ENCODE measurements at places on chromosomes 16 and 17.

DNA sequence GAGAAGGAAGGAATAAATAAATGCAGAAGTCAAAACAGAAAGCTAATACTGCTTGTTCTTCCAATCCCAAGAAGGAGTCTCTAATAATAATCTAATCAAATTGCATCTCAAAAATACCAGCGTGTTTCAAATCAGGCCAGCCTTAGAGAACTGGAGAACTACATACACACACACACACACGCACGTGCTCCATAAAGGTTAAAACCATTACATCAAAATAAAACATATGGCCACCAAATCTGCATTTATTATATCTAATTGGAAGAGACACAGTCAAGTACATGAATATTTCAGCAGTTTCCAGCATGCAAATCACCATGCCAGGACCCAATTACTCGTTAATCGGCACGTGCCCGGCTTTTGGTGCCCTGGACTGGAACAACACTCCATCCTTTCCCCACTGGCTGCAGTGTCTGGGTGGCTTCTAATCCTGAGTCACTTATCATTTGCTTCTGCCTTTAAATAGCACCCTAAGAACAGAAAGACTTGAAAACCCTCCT is 20.4 kb upstream of the KDM8 start:
- DNase-seq, result no peak

- DNase-seq, result no peak
Observed at GRCh38 chr17:47711366-47712099, 17.6 kb downstream of the TBKBP1 start.

- no peak for DNase-seq
Observed at GRCh38 chr17:14311981-14312380, 11.1 kb downstream of the HS3ST3B1 start.

GRCh38 chr17:64682261-64683181 is 20.4 kb upstream of the SMURF2 start:
- DNase-seq, result no peak

DNA sequence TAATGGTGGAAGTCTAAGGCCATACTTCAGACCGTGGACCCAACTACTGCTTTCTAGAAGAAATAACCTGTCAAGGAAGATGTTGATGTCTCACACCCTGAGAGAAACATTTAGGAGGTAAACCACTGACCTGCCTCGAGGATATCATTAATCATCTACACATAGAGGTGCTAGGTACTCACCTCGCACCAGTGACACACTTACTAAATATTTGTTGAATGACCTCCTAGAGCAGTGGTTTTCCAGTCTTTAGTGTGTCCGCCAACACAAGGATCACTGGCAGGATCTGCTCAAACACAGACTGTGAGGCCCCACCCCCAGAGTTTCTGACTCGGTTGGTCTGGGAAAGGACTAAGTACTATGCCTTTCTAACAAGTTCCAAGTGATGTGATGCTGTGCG is 197.4 kb upstream of the CACNG5 start:
- no peak for DNase-seq

DNA sequence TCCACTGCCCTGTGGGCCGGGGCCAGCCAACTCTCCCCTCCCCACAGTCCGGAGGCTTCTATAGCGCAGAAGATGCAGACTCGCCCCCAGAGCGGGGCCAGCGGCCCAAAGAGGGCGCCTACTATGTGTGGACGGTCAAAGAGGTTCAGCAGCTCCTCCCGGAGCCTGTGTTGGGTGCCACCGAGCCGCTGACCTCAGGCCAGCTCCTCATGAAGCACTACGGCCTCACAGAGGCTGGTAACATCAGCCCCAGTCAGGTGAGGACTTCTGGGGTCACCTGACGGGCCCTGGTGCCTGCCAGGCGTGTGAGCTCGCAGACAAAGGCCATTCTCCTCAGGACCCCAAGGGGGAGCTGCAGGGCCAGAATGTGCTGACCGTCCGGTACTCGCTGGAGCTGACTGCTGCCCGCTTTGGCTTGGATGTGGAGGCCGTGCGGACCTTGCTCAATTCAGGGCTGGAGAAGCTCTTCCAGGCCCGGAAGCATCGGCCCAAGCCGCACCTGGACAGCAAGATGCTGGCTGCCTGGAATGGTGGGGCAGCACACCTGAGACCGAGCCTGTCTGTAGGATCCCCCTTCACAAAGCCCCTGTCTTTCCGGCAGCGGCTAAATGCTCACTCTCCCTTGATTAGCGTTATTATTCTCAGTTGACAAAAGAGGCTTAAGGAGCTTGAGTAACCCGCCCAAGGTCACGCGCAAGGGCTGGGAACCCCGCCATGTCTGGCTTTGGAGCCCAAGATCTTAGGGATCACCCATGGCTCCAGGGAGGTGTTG is 3.9 kb downstream of the SPATA20 start:
- DNase-seq, result no peak

DNA sequence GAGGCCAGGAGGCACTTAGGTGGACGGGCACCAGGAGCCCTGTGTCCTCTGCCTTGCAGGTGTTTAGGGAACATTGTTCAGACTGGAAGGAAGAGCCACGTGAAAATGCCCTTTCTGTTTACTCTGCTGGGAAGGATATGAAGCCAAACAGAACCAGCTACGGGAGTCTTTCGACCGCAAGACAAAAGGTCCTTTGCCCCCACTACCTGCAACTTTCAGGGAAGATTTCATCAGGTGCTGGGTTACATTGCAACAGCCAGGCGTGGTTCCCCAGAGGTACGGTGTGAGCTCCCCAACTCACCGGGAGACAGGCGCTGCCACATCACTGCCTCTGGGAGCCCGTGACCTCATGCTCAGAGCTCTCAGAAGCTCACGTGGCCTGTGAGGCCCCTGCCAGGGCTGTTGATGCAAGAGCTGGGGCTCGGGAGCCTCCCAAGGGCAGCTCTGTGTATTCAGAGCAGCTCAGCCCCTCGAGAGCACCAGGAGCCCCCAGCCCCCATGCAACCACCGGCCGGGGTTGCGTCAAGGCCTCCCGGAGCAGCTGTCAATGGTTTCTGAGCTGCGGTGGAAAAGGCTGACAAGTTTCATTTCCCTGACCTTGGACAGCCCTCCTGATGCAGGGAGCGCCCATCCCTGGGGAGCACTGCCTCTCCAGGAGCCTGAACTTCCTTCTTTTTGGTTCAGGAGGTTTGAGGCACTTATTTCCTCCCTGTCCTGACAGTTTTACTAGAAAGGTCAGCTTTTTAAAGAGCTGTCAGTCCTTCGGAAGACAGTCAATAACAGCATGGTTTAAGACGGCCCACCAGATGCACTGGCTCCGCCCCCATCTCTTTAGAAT is 42.1 kb downstream of the TBC1D16 start:
- no peak for DNase-seq

DNA sequence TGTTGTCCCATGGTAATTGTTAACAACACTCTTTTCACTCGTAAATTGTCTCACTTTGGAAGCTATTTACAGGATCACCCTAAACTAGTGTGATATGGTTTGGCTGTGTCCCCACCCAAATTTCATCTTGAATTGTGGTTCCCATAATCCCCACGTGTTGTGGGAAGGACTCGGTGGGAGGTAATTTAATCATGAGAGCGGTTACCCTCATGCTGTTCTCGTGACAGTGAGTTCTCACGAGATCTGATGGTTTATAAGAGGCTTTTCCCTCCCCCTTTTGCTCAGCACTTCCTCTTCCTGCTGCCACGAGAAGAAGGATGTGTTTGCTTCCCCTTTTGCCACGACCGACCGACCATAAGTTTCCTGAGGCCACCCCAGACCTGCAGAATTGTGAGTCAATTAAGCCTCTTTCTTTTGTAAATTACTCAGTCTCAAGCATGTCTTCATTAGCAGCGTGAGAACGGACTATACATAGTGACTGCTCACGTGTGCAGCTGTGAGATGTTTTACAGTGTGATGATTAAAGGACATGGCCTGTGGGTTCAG is 34.4 kb downstream of the DNAH3 start:
- no peak for DNase-seq

- DNase-seq, result no peak
Observed at GRCh38 chr17:7852262-7852670, 2.6 kb upstream of the TMEM88 start.

GRCh38 chr16:57446531-57447185 is 527 bp downstream of the CIAPIN1 start:
- DNase-seq, result peak; percentile 11

DNA sequence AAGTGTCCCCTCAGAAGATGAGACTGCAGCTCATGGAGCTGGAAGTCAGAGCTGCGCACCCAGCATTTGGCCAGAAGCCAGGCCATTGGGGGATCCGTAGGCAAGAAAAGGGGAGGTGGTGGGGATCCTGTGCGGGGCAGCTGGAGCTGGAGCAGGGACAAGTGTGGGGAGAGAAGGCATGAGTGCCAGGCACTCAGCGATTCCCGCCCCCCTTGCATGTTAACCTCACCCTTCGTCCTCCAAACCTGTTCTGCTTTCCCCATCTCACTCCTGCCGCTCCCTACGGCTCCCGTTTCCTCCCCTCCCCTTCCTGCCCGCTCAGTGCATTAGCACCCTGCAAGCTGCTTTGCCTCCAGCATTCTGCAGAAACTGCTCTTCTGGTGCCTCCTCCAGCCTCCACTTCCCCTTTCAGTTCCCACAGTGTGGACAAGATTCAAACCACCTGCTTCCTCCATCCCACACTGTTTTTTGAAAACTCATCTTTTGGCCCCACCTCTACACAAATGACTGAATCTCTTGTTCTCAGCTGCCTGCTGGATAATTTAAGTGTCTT is 5.6 kb downstream of the ALOX15 start:
- no peak for DNase-seq

DNA sequence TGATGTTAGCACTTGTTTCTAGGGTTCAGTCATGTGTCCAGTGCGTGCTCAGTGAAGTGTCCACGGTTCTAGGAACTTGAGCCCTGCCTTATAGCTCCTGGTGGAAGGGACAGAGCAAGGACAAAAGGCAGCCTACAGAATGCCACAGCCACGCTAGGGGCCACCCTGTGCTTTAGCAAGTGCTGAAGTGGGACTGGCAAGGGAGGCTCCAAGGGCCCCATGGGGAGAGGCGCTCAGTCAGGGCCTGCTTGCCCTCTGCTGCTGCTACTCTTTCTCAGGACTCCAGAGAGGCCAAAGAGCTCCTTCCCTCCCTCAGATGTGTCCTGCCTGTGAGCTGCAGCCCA is 6.8 kb downstream of the NT5C start:
- DNase-seq, result no peak

GRCh38 chr17:62720126-62720850 is 87.8 kb downstream of the MARCHF10 start:
- DNase-seq, result no peak

- no peak for DNase-seq
Observed at GRCh38 chr16:4120176-4120575, 3.9 kb upstream of the ADCY9 start.

DNA sequence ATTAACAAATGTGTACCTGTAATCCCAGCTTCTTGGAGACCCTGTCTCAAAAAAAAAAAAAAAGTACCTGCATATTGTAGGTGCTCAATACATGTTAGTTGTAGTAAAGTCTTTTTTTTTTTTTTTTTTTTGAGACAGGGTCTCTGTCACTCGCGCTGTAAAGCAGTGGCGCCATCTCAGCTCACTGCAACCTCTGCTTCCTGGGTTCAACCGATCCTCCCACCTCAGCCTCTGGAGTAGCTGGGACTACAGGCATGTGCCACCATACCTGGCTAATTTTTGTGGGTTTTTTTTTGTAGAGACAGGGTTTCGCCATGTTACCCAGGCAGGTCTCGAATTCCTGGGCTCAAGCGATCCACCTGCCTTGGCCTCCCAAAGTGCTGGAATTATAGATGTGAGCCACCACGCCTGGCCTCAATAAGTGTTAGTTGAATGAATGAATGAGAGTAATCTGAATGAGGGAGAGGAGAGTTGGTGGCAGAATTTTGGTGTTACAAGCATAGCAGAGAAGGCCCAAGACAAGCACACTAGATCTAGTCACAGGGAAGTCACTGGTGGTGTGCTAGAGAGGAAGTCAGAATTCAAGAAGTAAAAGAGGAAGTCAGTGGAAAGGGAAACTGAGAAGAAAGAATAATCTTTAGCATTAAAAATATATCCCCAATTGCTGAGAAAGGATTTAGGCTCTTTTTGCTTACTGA is 9.4 kb upstream of the MYL4 start:
- DNase-seq, result no peak

- DNase-seq, result no peak
Observed at GRCh38 chr16:68319185-68319908, 8.5 kb downstream of the PRMT7 start.

- no peak for DNase-seq
Observed at GRCh38 chr16:79310710-79311109, 289.8 kb downstream of the MAF start.

- no peak for DNase-seq
Observed at GRCh38 chr16:84331998-84332780, 36.1 kb upstream of the ATP2C2 start.

DNA sequence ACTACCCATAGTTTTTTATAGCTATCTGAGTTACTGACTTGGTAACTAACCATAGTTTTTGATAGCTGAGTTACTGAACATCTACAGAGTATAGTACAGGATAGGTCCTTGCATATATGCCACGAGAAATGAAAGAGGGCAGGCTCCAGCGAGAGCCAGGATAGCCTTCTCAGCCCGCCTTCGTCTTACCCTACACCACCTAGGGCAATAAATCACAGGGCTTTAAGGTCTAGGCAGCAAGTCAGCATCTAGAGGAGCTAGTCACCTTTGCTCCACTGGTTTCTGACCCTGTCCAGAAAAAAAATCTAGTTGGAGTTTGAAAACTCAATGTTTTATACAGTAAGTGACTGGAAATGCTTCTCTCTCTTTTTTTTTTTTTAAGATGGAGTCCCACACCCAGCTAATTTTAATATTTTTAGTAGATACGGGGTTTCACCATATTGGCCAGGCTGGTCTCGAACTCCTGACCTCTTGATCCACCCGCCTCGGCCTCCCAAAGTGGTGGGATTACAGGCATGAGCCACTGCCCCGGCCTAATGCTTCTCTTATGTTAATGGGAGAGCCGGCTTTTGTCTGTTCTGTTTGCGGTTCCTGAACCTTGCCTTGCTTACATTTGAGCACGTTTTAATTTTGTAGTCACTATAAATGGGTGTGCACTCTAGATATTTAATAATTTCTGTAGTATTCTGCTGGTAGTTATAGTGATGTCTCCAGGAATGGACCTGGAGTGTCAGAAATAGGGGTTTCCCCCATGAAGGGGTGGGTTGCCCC is 2.8 kb downstream of the BFAR start:
- DNase-seq, result no peak

DNA sequence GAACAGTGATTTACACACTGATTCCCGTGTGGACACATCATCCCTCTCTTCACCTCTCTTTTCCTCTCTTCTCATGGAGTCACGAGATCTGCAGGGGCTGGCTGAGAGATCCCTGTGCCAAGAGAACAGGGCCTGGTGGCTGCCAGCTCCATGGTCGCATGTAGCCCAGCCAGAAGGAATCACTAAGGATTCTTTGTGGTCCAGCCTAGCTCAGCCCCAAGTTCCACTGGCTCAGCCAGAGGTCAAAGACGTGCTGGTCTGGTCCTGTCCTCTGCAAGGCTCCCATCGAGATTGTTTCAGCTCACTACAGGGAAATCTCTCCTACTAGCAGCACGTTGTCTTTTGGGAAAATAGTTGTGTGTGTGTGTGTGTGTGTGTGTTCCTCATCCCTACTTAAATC is 66.4 kb downstream of the NDEL1 start:
- no peak for DNase-seq

Data from T-helper 1 cell (primary cell).